ENCODE measurements at places on chromosomes 11 and 22.
A peak's percentile ranks its signal among the peaks of the same experiment; 100 is the strongest.

- DNase-seq: no peak
Measured at GRCh38 chr11:19895776-19896175, 183.1 kb downstream of the NAV2 start.

- DNase-seq: no peak
Measured at GRCh38 chr11:128757235-128757711, 63.4 kb downstream of the FLI1 start.

GRCh38 chr22:29121124-29121523 is 48.3 kb downstream of the KREMEN1 start:
- DNase-seq: no peak

DNA sequence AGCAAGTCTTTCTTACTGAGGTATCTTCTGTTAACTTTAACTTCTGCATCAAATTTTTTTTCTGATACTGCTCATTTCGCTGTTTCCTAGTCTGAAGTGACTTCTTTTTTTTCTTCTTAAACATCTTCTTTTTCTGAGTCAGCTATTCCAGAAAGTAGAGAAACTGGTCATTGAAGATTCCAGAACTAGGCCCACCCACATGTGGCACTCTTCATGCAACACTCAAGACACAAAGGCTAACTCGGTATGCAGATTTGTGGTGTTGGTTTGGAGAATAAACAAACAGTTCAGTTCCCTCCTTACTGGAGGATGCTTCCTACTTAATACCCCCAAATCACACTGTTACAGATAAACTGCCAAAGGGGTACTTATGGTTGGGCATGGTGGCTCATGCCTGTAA is 25.2 kb upstream of the MTCH2 start:
- no peak for DNase-seq

DNA sequence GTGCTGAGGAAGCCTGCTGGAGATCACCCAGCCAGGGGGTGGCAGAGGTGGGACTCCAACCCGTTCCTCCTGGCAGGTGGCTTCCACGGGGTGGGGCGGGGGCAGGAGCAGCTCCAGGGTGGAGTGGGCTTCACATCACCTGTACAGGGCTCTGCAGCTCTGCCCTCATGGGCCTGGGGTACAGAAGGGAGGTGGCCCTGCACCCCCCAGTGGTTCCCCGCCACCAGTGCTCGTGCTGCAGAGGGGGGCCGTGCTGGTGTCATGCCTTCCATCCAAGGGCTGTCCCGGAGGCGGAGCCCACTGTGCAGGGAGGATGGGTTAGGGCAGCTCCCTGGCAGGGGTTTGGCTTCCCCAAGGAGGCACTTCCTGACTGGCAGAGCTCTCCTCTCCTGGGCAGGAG is 76.4 kb upstream of the SHISAL1 start:
- DNase-seq: no peak

- DNase-seq: no peak
Measured at GRCh38 chr22:23236026-23236425, 55.7 kb downstream of the BCR start.

DNA sequence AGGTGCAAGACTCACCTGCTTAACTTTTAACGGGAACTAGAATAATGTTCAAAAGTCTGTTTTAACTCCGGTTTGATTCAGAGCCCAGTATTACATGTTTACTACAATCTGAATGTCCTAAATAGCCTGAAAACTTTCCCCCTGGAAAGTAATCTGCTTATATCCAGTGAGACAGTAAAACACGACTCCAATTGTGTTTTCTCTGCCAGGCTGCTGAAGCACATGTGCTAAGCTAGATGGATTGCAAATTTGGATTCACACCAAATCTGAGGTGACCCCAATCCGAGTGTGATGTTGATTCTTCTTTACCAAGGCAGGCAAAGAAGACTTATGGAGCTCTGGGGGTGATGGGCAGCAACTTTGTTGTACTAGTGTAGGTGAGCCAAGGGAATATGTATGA is 158.7 kb upstream of the PDGFD start:
- DNase-seq: no peak

DNA sequence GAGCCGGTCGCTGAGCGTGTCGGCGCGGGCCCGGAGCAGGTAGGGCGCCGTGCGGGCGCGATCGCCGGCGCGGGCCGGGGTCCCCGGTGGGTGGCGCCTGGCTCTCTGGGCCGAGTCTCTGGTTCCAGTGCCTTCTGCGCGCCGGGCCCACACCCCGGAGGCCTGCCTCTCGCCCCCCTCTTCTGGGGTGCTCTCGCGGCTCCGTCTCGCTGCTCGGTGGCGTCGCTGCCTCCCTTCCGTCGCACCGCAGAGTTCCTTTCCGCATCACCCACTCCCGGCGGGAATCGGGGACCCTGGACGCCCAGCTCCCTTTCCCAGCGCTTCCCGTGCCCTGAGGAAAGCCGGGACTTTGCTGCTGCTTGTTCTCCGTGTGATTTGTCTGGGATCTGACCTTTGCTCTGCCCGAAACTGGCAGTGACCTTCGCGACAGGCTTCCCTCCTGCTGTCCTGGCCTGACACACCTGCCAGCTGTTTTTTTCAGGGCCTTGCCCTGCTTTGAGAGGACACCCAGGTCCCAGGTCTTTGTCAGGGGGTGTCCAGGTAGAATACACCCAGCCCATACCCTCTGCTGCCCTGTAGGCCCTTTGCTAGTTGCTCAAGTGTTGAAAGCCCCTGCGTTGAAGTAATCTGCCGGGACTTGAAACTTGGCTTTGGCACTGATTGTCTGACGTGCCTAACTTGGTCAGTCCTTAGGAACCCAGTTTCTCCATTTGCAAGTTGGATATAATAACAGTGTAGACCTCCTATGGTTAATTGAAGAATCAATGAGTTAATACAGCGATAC is 711 bp downstream of the FDX1 start:
- peak; percentile 50 for DNase-seq

- DNase-seq: no peak
Measured at GRCh38 chr11:134533511-134533910, 121.5 kb upstream of the B3GAT1 start.

DNA sequence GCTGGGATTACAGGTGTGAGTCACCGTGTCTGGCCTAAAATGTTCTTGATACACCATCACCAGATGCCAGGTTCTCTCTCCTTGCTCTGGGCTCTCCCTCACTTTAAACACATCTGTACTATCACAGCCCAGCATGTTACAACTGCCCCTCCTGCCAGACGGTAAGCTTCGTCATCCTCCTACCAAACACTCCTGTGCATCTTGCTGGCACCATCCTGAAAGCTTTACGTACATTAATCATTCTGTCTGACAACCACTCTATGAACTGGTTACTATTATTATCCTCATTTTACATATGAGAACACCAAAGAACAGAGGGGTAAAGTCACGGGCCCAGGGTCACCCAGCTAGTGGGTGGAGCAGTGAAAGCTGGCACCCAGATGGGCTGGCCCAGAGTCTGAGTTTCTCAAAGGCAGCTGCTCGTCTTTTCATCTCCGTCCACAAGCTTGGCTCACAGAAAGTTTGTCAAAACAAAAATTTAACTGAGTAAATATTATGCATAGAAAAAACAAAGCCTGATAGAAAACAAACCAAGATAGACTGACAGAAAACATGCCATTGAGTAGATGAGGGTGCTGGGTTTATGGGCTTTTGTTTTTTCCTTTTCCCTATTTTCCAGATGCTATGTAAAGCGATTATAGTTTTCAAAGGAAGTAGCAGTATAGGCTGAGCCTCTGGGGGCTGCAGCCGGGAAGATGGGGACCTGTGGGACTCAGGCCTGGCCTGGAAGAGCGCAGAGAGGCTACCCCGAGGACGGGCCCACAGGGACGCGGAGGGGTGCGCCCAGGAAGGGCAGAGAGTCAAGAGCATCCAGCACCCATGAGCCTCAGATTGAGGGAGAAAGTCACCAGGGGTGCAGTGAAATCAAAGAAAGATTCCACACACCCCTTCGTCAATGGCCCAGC is 9.5 kb downstream of the PLA2G6 start:
- DNase-seq: no peak

- no peak for DNase-seq
Measured at GRCh38 chr11:73380897-73381410, 4.8 kb downstream of the RELT start.

DNA sequence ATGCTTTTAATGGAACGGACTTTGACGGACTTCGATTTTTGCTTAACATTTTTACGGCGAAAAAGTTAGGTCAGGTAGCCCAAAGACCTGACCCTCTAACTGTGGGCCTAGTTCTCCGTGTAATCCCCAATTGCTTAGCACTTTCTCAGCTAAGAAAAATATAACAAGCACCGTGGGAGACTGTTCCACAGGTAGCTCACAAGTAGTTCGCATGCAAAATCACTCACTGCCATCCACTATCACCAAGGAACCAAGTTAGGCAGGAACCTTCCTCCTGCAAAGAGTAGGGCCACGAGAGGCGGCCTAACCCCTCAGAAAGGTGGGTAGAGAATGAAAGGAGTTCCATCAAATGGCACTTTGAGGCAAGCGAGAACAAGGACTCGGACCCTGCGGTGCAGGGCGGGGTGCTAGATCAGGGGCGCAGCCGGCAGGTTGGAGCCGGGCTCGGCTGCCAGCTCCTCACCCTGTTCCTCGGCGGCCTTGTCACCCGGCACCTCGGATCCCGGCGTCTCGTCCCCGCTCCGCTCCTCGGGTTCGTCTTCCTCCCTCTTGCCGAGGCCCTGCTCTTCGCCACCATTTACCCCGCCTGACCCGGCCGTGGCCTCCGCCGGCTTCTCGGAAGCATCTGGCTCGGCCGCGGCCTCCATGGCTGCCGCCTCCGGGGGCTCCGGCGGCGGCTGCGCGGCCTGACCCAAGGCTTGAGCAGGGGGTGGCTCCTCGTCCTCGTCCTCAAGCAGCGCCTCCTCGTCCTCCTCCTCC is 922 bp downstream of the HNRNPUL2 start:
- no peak for DNase-seq

- no peak for DNase-seq
Measured at GRCh38 chr11:30936491-30936890, 350.3 kb upstream of the MPPED2 start.

All from C1 segment of cervical spinal cord (tissue), 14 donors.